ENCODE measurements at places on chromosomes 6 and 20.
A peak's percentile ranks its signal among the peaks of the same experiment; 100 is the strongest.

DNA sequence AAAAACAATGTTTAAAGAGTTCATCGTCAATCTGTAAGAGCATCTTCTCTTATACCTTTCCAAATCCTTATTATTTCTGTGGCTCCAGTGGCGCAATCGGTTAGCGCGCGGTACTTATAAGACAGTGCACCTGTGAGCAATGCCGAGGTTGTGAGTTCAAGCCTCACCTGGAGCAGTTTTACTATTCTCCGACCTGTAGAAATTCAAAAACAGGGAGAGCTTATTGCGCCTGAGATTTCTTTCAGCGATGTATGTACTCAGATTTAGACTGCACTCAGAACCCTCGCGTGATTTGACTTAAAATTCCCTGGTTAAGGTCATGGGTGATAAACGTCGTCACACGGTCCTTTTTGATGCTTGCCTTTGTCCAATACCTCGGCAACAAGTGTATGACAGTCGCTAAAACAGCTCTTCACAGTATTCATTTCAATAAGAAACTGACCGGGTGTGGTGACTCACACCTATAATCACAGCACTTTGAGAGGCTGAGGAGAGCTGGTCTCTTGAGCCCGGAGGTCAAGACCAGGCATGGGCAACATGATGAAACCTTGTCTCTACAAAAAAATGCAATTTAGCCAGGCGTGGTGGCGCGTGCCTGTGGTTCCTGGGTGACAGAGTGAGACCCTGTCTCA is 11.9 kb downstream of the GPX5 start:
- DNase-seq = peak; percentile 20

GRCh38 chr6:144153260-144153659 is 2.9 kb downstream of the STX11 start:
- no peak for DNase-seq

- DNase-seq = no peak
Measured at GRCh38 chr20:5362771-5363170, 46.0 kb upstream of the PROKR2 start.

DNA sequence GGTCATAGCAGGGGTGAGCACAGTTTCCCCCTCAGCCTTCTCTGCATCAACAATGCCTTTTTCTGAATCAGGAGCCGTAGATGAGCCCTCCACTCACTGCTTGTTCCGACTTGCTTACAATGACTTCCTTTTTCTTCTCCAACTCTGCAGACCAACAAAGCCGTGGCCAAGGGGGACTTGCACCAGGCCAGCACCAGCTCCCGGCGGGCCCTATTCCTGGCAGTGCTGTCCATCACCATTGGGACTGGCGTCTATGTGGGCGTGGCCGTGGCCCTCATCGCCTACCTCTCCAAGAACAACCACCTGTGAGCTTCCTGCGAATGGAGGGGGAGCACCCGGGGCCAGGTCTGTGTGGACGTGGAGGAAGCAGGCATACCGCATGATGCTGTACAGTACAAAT is 195.8 kb downstream of the SYNDIG1 start:
- DNase-seq = no peak

DNA sequence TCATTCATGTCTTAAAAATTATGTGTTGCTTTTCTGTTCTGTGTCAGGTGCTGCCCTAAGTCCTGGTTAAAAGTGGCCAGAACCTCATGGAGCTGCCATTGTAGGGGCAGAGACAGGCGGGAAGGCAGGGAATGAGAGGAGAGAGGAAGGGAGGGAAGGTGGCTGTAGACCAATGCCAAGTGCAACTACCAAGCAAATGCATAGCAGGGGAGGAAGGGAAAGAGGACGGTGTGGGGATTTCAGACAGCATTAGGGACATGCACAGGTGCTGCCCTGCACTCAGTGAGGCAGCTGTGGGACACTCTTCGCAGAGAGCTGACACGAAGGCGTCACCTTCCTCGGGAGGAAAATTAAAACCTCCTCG is 21.0 kb downstream of the GGTLC1 start:
- no peak for DNase-seq

GRCh38 chr6:75673884-75674283 is 72.2 kb downstream of the SENP6 start:
- DNase-seq = no peak

GRCh38 chr6:130760006-130760405 is 67.2 kb upstream of the SMLR1 start:
- no peak for DNase-seq

- DNase-seq = no peak
Measured at GRCh38 chr20:47143657-47144056, 212.8 kb downstream of the ZMYND8 start.

DNA sequence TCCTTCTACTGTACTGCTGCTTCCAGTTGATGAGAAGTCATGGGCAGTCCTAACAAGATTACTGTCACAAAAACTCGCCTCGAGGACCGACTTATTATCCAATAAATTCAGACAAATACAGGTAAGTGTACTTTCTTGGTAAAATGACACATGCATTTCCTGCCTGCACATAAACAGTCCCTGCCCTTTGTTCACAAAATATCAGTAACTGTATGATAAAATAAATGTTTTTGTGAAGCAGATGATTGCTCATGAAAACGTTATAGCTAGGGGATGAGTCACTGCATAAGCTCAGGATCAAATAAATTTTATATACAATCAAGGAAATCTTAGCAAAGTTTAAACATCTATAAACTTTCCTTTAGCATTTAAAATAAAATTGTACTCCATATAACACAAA is 164.5 kb upstream of the RIPOR2 start:
- no peak for DNase-seq

DNA sequence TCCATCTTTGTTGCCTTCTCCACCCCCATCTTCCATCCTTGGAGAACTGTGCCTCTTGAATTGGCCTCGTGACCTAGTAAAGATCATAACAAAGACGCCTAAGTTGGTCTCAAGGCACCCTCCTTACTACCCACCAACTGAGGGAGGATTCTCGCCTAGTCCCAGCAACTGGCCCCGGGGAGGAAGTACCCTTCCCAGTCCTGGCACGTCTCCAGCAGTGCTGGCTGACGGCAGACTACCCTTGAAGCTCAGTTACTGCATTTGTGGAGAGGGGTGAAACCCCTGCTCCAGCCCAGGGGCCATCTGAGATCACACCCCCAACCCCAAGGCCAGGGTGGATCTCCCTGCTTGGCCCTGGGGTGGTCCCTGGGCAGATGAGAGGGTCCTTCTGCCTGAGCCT is 2.1 kb upstream of the OSBPL2 start:
- no peak for DNase-seq

DNA sequence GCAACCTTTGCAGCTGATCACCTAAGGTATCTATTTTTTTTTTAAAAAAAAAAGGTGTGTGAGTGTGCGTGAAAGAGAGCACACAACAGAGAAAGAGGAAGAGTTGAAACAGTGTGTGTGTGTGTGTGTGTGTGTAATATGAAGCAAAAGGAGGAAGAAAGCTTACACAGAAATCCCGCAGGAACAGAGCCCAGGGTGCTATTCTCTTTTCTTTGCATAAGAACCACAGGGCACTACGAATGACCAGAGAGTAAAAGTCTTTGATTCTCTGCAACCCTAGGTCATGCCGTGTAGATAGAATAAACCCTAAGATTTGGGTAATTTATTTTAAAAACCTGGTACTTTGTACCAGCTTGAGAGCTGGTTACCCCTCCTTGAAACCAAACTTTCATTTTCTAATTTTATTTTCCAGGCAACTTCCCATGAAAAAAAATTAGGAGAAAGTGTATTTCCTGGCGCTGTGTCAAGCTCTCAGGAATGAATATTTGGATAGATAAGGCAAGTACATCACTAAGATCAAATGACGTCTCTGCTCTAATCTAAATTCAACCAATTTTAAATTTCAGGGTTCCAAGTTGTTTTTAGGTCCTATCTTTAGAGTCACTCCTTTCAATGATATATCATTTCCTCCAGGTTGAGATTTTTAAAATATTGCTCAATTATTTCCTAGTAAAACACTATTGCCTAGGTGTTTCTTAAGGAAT is 47.9 kb upstream of the ID4 start:
- no peak for DNase-seq

GRCh38 chr6:166750108-166750793 is 123.2 kb upstream of the RPS6KA2 start:
- DNase-seq = no peak

GRCh38 chr6:36539814-36540568 is 7.3 kb downstream of the STK38 start:
- peak; percentile 26 for DNase-seq

DNA sequence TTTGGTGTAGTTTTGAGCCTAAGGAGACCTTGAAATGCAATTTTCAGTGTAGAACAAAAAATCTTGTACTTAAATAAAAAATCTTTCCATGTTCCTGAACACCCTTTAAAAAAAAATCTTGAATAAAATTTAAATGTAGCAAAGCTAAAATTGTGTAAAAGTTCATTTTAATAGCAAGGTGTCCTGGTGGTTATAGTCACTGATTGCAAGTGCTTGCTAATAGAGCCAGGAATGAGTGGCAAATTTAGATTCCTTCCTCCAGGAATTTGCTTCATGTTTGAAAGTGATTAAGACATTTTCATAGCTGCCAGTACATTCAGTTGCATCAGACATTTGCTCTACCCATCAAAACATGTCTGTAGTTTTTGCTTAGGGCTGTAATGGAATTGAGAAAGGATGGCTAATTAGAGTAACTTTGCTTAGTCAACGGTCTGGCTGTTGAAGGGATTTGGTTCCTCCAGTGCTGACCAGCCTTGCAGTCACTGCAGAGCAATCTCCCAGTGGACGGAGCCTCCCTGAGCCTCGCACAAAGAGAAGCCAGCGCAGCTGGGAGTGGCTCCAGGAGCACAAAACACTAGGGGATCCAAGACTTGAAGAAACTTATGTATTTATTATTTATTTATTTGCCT is 36.5 kb downstream of the AKAP12 start:
- DNase-seq = no peak

GRCh38 chr6:15312500-15312899 is 66.6 kb downstream of the JARID2 start:
- DNase-seq = no peak

DNA sequence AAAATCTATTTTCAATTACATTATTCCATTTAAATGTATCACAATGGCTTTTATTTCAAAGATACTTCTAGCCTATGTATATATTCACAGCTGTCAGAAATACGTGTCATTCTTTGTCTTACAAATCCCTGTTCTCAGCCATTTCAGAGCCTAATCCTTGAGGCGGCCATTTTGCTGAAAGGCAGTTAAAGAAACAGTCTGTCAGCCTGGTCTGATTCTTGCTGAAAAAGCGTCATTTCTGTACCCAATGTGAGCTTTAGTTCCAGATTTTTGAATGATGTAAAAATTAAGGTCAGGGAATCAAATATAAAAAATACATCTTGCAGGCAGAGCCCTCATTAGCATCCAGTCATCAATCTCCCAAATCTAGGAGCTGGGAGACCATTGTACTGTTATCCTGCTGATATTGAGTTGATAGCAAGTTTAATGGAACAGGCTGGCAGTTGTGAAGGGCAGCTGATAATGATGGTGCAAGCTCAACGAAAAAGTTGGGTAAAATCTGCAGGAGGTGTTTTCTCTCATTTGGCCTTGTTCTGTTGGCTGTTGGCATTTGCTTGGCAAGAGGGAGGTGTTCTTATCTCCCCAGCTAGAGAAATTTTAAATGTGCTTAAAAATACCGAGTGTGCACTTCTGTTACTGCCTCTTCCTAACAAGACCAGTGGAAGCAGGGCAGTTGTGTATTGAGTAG is 314.8 kb downstream of the SOX4 start:
- no peak for DNase-seq

GRCh38 chr6:72371473-72371872 is 250.4 kb upstream of the KCNQ5 start:
- no peak for DNase-seq

- no peak for DNase-seq
Measured at GRCh38 chr6:110554441-110554840, 78.0 kb upstream of the SLC22A16 start.

DNA sequence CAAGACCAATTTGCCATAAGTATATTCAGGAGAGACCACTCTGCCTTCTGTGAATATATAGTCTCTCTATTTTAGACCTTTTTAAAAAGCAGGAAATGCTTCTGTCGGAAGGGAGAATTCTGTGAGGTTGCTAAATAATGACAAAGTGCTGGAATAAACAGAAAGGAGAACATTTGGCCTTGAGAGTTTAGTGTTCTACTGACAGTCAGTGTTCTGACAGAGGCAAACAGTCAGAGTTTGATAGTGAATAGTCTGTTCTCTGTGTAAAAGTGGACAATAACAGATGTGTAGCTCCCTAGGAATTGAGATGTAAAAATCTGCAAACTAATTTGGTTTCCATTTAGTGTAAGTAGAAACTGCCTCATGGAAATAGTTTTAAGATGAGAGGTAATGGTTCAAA is 220.7 kb downstream of the PHF3 start:
- no peak for DNase-seq

GRCh38 chr6:80183019-80183795 is 76.7 kb downstream of the BCKDHB start:
- DNase-seq = no peak

DNA sequence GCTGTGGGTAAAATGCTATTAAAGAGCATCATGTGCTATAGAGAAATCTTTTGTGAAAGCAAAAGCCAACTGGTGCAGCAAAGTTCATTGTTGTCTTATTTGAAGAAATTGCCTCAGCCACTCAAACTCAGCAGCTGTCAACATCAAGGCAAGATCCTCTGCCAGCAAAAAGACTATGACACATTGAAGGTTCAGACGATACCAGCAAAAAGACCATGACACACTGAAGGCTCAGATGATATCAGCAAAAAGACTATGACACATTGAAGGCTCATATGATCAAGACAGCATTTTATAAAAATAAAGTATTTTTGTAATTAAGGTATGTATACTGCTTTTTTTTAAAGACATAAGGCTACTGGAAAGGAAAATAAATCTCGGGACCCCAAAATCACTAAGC is 118.4 kb upstream of the RUNX2 start:
- DNase-seq = no peak

DNA sequence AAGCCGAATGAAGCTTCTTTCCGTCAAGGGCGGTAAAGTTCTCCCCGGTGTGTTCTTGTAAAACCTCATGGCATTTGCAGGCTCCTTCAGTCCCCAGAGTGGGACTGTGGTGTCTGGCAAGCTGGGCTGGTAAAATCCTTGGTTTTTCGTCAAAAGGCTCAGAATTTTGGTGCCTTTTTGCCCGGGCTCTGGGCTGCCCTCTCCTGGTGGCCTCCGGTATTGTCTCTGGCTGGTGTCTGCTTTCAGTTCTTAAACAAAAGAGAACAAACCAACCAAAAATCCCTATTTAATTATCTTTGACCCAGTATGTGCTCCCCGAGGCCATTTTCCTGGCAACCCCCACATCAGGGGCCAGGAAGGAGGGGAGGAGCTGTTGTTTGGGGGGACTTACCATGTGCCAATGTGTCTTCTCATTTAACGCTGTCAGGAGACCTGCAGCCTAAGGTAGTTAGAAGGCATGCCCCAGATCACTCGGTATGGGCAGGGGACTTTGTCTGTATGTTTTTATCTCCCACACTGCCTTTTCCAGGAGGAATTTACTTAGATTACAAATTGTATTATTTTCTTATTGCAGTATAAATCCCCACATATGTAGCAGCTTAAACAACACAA is 11.1 kb downstream of the CDH4 start:
- peak; percentile 33 for DNase-seq

GRCh38 chr6:77650098-77650663 is 2.7 kb upstream of the MEI4 start:
- peak; percentile 4 for DNase-seq

GRCh38 chr6:35728683-35729678 is 7.9 kb upstream of the ARMC12 start:
- DNase-seq = peak; percentile 66

- no peak for DNase-seq
Measured at GRCh38 chr6:31702405-31702818, 712 bp downstream of the ABHD16A start.

All from stimulated activated naive CD8-positive, alpha-beta T cell treated with anti-CD3 and anti-CD28 coated beads, Interleukin-15, amount 100 ng/mL, for 72 hours (primary cell).